Stimulated activated CD4-positive, alpha-beta T cell treated with anti-CD3 and anti-CD28 coated beads, TNF-alpha, amount 100 ng/mL, for 1 hour (primary cell): ENCODE measurements at places on chromosomes 11 and 22.

GRCh38 chr11:27150098-27150497 lies 109.5 kb downstream of the BBOX1 start:
- no peak for DNase-seq

DNA sequence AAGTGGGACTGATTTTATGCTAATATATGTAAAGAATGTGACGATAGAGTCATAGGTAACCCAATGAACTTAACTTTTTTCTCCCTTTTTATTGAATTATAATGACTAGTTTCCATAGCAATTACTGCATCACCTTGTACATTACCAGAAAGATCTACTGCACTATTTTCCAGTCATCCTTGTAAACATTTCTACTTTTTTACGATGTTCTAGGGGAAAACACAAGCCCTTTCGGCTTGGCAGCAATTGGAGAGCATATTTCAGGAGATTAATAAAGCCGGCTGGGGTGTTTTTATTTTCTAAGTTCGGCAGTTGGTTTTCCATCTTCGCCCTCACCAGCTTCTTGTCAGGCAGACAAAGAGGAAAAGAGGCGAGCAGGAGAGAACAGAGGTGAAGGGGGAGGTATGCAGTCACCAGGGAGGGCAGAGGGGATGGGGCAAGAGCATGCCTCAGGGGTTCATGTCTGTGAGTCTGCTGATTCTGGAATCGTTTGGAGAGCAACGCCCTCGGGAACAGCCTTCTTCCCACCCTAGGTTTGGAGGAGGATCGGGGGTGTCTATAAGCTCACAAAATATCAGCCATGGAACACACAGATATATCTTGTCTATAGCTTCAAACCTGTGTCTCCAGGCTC lies 476.4 kb downstream of the MIAT start:
- no peak for DNase-seq

DNA sequence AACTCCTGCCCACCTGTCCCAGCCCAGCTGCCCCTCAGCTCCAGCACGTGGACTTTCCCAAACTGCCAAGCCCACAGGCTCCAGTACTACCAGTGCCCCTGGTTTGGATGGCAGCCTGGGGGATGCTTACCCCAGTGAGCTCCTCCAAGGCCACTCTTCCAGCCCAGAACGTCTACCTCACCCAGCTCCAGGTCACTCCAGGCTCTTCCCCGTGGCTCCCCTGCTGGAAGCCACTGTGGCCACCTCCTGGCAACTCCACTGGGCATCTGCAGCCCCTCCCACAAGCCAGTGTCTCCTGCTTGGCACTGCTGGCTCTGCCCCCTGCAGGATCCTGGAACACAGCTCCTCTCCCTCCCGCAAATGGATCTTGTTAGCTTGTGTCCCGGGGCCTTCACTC lies 29.3 kb downstream of the LMO1 start:
- DNase-seq, result no peak

- no peak for DNase-seq
These were observed 953 bp upstream of the PACS1 start for GRCh38 chr11:66068923-66069714.

- DNase-seq, result no peak
These were observed 111.9 kb downstream of the EHF start for GRCh38 chr11:34732831-34733230.
